ENCODE measurements at places on chromosomes 2 and 18. TPM values are rescaled to one million over a fixed set of nuclear protein-coding genes. Genes with fewer than 3 reads are reported as not detected.
A peak's percentile ranks its signal among the peaks of the same experiment; 100 is the strongest.

- no peak for DNase-seq
Measured at GRCh38 chr18:3211236-3211992, 8.4 kb downstream of the MYOM1 start.

GRCh38 chr18:2805970-2806943 is 40.5 kb upstream of the EMILIN2 start:
- peak; percentile 11 for DNase-seq

DNA sequence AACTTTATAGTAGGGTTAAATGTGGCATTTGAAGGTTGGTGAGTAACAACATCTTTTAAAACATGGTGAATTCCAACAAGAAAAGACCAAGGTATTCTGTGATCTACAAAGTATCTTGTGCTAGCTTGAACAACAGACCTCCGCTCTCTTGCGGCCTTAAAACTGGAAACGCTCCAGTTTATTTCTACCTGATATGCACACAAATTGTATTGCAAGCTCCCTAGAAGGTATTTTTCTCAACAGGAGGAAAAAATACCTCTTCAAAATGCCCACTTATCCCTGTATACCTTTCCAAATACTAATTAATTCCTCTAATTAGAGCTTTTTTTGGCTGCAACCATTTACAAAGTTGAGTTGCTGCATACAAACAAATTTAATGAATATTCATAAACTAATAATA is 69.5 kb downstream of the KCNH7 start:
- DNase-seq = no peak

GRCh38 chr2:149119368-149119767 is 80.9 kb downstream of the LYPD6B start:
- no peak for DNase-seq

GRCh38 chr18:3903337-3903736 is 453.4 kb downstream of the TGIF1 start:
- DNase-seq = peak; percentile 79

DNA sequence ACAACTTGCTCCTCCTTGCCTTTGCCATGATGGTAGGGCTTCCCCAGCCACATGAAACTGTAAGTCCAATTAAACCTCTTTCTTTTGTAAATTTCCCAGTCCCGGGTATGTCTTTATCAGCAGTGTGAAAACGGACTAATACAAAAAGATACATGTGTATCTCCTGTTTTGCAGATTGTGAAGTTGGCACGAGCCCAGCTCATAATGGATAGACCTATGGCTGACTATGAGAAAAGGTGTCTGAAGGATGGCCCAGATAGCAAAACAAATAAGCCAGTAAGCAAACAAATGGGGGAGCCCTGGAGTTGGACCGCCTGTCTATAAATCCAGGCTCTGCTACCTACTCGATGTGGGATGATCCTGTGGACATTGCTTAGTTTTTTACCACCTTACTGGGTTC is 15.5 kb upstream of the PRKCE start:
- no peak for DNase-seq

LRRTM4 gene
- polyA plus RNA-seq = not detected

CDK15 gene
- polyA plus RNA-seq = 16.0 TPM

All from AG04450 (cell line).